Activated T-helper 1 cell treated with Interleukin-2 at 50 U/mL for 16 hours (primary cell): ENCODE measurements at places on chromosomes 1 and 21.

GRCh38 chr1:219660666-219661463, 48.0 kb upstream of the ZC3H11B start:
- DNase-seq, result no peak

- DNase-seq, result no peak
Observed at GRCh38 chr1:52164604-52165003, 22.7 kb downstream of the ZFYVE9 start.

DNA sequence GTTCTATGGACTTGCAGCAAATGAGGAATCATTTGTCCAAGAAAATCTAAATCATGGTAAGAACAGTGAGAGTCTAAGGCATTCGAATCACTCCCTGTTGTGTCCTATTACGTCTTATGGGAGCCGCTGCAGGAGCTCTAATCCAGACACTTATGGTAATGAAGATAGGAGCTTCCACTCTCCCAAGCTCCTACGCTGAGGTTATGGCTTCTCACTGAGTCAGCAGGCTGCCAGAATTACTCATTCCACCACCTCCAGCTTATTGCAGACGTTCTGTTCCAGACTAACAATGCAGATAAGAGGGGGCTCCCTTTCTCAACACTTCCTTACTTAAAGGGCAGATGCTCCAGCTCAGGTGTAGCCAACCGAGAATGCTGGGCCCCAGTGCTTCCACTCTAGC, 212.6 kb downstream of the GREM2 start:
- DNase-seq, result no peak

DNA sequence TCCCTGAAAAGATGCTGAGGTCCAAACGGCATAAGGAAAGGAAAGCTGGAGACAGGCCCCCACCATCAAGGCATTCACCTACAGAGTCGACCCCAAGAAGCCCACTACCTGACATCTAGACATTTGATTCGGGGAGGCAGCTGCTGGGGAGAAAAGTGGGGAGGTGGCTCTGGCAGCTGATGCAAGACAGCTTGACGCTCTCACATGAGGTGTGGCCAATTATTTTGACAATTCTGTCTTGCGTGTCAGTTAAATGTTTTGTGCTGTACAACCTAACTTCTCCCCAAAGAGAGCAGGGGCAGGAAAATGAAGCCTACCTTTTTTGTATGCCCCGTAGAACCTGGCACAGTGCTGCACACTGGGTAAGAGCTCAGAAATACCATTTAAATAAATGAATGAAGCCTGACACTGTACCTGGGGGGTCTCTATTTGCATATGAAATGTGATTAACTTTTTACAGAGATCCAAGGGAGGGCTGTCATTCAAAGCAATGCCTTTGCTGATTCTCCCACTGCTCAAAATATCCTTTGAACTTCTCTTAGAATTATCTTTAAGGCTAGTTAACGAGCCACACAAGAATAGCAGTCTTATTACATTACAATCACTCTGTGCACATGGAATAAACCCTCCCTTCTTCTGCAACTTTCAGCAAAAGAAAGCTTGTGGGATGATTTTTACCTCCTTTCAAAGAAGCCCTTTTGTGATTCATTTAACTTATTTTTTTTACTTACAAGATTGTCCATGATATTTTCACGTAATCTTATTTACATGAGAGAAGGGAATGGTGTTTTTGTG, 163.2 kb downstream of the TNR start:
- DNase-seq, result no peak

DNA sequence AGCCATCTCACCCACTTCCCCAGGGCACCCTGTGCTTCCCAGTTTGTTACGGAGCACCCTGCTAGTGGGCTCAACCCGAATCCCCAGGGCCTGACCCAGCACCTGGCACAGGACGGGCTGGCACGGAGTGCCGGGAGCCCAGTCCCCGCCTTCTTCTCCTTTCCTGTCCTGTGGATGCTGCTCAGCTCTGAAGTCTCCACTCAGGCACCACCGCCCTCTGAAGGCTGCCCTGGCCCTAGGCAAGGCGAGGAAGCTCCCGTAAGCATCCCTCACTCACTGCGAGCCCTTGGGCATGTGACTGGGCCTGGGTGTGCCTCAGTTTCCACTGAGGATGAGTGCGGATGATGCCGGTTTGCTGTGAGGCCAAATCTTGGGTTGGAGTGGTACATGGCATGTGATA, 21.8 kb downstream of the SLC1A7 start:
- DNase-seq, result no peak

DNA sequence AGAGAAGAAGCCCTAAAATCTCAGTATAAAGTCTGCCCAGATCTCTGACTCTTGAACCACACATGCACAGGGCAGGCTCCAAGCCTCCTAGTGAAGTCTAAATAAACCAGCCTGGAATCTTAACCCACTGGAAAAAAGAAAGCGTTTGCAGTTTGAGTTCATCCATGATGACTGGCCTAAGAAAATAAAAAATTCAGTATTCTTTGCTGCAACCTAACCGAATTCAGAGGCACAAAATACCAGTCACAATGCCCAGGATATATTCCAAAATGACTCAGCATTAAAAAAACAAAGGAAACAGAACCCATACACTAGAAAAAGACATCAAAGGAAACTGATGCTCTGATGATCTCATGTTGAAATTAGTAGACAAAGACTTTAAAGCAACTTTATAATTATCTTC, 269.2 kb downstream of the SDCCAG8 start:
- DNase-seq, result no peak

DNA sequence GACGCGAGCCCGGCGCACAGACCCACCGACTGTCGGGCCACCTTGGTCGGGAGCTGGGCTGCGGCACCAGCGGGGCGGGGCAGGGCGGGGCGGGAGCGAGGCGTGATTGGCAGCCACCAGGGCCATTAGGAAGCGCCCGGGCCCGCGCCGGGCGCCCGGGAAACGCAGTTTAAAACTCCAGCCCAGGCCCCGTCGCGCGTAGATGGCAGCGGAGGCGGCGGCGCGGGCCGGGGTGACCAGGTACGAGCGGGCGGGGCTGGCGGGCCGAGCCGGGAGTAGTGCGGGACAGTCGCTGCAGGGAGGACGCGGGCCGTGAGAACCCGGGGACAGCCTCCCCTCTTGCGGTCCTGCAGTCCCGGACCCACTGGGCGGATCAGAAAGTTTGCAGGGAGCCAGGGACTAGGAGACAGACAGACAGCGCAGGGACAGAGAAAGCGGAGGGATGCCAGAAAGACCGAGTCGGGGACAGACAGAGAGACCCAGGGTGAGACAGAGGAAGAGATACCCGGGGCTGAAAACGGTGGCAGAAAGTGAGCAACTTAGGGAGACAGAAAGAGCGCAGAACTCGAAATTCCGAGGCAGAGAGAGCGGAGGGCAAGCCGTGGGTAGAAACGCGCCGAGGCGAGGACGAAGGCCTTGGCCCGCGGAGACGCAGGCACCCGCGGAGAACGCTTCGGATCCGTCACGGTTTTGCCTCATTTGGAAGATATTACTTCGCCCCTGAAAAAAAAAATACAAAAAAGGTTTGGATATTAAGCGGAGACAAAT, at the start of gene DMBX1:
DMBX1 (plus strand) TSS at position 199 of the 768 bp plus-strand sequence. CDS start 17,175 bp downstream, outside the sequence.
- DNase-seq, result no peak

DNA sequence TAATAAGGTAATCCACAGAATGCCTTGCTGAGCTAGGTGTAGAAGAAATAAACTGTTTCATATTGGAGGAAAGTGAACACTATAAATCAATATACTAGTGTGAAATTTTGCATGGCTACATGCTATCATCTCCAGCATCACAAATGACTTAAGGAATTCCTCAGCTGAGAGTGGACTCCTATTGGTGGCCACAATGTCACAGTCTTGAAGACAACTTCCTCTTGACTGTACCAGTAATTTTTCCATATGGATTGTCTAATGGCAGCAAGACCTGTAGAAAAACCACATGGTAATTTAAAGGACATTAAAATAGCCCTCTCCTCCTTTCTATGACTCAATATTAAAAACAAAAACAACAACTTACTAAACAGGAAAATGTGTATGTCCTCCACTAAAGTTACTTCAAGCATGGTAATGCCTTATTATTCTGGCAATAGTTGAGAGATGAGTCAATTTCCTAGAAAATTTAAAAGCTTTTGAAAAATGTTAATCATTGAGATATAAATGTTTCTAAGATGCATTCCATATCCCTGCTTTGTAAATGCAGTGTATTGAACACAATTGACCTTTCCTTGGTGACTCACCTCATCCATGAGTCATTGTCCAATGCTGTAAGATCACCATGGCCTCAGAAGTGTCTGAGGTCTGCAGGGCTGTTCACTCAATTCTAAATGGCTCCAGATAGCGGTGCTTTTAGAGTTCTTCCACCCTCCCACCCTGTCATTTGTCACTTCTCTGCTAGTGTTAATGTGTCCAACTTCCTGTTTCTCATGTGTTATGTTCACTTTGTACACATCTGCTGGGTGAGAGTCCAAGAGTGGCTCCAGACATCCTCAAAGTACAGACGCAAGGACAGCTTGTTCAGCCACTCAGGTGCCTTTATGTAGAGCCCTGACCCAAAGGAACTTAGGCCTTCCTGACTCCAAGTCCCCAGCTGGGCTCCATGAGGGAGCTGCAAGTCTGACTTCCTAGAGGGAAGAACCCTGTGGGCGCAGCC, 32.8 kb upstream of the DNASE2B start:
- no peak for DNase-seq

DNA sequence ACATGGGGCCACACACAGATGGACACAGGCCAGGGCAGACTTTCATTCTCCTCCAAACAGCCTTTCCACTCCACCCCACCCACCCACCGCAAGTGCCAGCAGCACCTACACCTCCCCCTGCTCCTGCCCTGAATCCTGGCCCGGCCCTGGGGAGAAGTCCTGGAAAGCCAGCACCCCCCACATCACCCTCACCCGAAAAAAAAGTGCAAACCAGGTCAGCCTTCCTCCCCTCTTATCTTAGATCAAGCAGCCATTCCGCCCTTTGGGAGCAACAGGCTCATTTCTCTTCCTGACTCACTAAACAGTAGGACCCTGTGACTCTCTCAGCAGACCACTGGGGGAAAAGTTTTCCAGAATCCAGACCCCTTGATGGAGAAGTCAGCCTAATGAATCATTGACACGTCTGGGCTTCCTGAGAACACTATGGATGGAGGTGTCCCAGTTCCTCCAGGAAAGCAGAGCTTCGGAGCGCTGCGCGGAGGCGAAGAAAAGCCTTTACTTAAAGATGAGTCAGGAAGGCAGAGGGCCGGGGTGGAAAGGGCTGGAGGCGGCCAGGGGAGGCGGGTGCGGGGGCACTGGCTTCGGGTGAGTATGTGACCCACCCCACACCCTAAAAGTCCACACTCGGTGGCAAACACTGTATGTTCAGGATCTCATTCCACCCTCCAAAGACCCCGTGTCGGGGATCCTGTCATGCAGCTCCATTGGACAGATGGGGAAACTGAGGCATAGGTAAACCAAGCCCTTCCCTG, 588.7 kb downstream of the MATN1 start:
- no peak for DNase-seq

DNA sequence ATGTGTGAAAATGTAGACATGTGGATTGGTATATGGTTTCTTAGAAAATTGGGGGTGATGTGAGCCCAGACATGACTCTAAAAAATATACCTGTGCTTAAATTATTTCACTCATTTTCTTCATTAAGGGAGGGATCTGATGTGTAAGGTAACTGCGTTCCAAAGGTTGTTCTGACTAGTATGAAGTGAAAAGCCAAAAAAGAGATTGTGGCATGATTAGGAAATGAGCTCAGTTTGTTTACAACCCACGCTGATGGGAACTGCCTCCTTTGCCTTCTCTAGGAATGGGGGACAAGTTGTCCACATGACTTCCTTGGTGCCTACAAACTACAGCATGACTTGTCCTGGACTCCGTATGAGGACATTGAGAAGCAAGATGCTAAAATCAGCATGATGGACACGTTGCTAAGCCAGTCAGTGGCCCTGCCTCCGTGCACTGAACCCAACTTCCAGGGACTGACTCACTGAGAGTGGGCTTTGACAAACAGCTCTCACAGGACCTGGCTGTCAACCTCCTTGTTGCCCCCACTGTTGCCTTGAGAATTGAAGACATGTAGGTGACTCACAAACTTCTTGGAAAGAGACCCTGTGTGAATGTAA, 8.0 kb downstream of the C1orf50 start:
- no peak for DNase-seq

DNA sequence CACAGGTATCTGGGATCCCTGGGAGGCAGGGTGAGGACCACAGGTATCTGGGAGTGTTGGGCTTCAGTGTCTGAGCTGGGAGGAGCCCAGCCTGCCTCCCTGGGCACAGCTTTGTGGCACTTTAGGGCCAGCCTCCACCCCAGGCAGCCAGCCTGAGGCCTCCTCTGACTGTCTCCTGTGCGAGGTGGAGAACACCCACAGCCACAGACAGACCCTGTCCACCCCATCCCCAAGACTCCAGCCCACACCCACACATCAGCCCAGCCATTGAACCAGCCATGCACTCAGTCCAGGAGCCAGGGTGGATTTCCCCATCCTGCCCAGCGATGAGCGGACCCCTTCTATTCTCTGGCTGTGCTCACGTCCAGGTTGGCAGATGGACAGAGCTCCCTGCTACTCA, 21.8 kb upstream of the TNFRSF1B start:
- DNase-seq, result no peak

DNA sequence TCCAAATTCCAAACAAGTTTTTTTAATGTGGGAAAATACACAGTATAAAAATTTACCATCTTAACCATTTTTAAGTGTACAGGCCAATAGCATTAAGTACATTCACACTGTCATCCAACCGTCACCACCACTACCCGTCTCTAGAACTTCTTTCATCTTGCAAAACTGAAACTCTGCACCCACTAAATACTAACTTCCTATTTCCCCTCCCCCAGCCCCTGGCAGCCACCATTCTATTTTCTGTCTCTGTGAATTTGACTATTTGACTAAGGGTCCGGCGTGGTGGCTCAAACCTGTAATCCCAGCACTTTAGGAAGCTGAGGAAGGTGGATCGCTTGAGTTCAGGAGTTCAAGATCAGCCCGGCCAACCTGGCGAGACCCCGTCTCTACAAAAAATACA, 36.1 kb downstream of the CLSTN1 start:
- DNase-seq, result peak; percentile 4

DNA sequence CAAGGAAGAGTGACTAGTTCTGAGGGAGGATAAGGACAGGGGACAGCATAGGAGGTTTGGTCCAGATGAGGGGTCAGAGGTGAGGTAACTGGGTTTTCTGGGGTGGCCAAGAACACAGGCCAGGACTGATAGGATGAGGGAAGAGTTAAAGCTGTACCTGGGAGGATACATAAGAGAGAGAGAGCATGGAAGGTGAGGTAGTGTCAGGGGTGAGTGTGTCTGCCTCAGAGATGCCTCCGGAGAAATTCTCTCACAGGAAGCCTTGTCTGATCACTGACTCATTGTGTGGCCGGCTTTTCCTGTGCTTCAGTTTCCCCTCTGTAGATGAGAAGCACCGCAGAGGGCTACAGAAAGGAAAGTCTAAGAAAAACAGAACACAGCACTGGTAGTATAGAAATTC, 40.2 kb downstream of the FASLG start:
- DNase-seq, result peak; percentile 57

- no peak for DNase-seq
Observed at GRCh38 chr1:44684525-44684924, 10.0 kb downstream of the ARMH1 start.
